Epithelial cell of proximal tubule (primary cell): ENCODE measurements at places on chromosomes 1 and 21. TPM values are rescaled to one million over a fixed set of nuclear protein-coding genes. Genes with fewer than 3 reads are reported as not detected.

GRCh38 chr1:4425892-4426291, 228.5 kb upstream of the AJAP1 start:
- DNase-seq: no peak

- DNase-seq: peak; percentile 71
Measured at GRCh38 chr1:208245185-208245705, 1.1 kb upstream of the PLXNA2 start.

GRCh38 chr21:46191686-46192575, 7.7 kb upstream of the SPATC1L start:
- no peak for DNase-seq

DNA sequence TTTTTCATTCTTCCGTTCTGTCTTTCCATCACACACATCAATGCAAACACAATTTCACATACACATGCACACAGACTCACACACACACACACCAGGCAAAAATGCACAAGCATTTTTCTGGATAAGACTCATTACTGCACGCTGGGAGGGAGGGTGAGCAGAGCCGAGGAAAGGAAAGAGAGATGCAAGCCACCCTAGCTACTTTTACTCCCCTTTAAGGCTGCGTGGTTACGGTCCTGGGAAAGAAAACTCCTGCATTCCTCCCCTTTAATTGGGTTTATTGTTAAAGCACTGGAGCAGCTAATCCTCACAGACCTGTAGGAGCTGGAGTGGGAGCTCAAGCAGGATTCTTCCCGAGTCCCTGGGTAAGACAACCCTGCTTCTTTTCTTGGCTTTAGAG, at the start of gene CAMK1G:
Gene CAMK1G (plus strand): TSS at position 307 of the 400 bp plus-strand sequence. CDS start 11,270 bp downstream, outside the sequence.
- DNase-seq: no peak

GRCh38 chr1:31434101-31434871, 21.3 kb downstream of the SERINC2 start:
- DNase-seq: no peak

GRCh38 chr1:186799689-186800054, 29.1 kb upstream of the PLA2G4A start:
- no peak for DNase-seq

Gene BRINP3
- total RNA-seq: not detected in 2 replicates

- DNase-seq: no peak
Measured at GRCh38 chr1:56052041-56052440, 527.3 kb downstream of the PLPP3 start.
